Kidney capillary endothelial cell (primary cell): ENCODE measurements at places on chromosomes 7 and 10.

DNA sequence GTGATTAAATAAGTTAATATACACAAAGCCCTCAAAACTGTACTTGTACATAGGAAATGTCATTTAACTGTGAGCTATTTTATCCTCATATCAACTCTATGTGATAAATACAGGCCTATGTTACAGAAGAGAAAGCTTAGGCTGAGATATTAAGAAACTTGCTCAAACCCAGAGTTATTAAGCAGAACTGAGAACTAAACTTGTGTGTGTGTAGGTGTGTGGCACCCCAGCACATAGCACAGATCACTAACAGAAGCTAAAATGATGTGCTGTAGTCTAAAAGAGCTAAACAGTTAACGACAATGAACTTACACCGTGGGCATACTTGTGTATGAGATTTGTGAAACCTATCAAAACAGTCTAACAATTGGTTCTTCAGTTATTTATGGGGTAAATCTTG is 34.5 kb downstream of the MTPN start:
- DNase-seq: no peak

- DNase-seq: no peak
These were observed 2.6 kb upstream of the MBL2 start for GRCh38 chr10:52775132-52775647.

GRCh38 chr10:110305767-110306451 is 1.2 kb upstream of the SMNDC1 start:
- peak; percentile 95 for DNase-seq

- no peak for DNase-seq
These were observed 21.6 kb upstream of the ARHGAP22 start for GRCh38 chr10:48626447-48626846.

GRCh38 chr10:89916468-89917215 is 215.3 kb downstream of the KIF20B start:
- DNase-seq: no peak

GRCh38 chr7:12431886-12432556 is 28.4 kb upstream of the VWDE start:
- no peak for DNase-seq

GRCh38 chr10:2599571-2599970 is 467.8 kb upstream of the PFKP start:
- no peak for DNase-seq

DNA sequence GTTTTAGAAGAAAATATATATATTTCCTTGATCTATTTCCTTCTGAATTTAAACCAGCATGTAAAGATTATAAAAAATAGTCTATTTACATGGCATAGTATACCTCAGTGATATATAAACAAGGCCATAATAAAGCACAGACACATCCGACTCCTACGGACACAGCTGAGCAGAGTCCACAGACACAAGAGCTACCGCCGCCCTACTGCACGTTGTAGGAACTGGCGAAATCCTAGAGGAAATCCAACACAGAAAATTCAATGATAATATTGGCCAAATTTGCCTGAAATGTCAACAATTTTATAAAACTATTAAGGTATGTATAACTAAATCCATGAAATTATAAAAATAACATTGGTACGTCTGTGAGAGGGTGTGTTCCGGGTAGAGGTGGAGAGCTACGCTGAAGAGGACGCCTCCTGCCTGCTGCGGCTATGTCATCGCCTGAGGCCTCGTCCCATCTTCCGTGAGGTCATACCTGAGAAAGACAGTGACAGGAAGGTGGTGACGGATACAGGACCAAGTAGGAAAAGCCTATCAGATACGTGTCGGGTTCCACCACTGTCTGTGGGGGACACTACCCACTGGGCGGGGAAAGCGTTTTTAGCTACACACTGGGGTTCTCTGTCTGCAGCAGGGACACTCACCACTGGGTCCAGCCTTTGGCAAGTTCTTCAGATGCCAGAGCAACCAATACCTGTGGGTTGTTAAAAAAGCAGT is 29.3 kb upstream of the NCAPG2 start:
- no peak for DNase-seq

DNA sequence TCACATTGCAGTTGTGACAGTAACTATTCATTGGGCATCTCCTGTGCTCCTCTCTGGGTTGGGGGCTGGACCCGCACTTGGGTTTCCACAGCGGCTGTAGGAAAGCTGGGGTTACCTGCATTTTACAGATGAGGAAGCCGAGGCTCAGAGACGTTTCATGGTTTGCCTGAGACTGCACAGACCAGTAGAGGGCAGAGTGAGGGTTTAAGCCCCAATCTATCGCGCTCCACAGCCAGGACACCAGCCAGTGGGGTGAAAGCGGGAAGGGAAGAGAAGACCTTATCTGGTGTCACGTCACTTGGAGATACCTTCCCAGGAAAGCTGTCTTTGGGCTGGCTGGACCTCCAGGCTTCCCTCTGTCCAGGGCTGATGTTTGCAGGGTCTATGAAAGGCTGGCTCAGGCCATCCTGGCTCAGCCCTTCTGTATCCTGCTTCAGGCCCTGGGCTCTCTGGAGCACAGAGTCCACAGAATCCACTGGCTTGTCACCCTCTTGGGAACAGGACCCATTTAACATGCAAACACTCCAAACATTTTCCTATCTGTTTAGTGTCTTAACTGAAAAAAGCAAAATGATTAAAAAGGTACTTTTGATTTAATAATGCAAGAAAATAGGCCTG is 167.7 kb downstream of the EMX2 start:
- DNase-seq: no peak

DNA sequence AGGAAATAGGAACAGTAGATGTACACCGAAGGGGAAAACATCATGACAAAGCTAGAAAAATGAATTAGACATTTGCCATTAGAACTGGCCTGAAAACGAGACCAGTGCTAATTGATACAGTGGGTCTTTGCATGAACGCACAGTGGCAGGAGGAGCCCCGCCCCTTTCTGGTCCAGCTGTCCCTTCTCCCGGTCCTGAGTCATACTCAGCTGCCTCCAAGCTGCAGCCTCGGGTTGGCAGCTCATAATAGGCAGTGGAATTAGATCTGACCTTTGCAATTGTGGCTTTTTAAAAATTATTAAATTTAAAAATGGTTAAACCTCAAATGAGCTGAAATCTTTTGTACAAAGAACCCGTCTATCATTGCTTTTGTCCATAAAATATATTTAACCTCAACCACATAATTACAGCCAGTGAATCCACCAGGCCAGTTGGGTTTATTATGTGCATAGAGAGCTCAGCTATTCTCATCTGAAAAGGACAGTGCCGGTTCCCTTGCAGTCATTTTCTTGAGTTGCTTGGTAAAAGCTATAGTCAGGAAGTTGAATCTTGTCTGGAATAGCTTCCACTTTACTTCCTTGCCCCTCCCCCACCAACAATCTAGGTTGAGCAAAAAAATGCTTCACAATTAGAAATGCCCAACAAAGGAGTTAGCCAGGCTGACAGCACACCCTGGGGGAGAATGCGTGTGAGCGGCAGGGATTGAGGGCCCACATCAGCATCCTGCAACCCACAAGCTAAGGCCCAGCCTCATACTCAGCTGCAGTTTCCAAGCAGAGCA is 147.1 kb downstream of the BUB3 start:
- DNase-seq: peak; percentile 65

GRCh38 chr10:58746474-58747185 is 234.0 kb downstream of the BICC1 start:
- DNase-seq: no peak

GRCh38 chr7:91137153-91137787 is 127.0 kb upstream of the FZD1 start:
- no peak for DNase-seq

- DNase-seq: no peak
These were observed 140.7 kb downstream of the PFKFB3 start for GRCh38 chr10:6343305-6344010.

DNA sequence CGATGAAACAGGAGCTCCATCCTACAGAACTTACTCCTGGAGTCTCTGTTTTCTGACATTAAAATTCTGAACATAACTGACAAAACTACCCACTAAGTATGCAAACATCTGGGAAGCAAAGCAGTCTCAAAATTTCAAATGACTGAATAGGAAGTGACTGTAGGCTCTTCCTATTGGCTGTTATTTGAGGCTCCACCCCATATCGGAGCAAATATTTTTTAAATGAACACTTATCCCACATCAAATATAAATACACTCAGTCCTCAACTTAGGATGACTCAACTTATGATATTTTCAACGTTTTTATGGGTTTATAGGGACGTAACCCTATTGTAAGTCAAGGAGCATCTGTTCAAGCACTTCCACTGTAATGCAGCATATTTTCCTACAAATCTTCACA is 8.8 kb downstream of the HSPA12A start:
- no peak for DNase-seq

- no peak for DNase-seq
These were observed 640.8 kb downstream of the XPNPEP1 start for GRCh38 chr10:109282510-109282909.

DNA sequence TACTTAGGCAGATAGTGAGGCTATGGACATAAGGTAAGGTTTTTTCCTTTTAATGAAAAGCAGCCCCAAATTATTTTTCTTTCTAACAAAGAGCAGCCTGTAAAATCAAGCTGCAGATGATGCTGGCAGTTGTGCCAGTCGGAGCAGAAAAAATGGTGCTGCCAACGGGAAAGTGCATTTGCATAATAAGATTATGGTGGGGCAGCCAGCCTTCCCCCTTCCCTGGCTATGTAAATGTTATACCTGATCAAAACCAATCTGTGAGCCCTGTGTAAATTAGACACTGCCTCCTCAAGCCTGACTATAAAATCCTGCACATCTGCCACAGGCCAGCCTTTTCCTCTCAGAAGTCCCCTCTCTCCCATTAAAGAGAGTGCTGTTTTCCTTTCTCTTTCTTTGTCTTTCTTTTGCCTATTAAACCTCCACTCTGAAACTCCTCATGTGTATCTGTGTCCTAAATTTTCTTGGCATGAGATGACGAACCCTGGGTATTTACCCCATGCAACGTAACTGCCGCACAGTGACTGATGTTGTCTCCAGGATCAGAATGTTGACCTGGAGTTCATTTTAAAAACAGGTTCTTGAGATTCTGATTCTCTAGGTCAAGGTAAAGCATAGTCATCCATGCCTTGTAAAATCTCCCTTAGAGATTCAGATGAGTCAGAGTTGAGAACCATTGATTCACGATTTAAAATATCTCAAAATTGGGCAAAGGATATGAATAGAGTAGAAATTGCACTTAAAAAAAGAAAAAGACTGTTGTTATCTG is 167.3 kb upstream of the C1GALT1 start:
- no peak for DNase-seq

GRCh38 chr7:156752367-156753228 is 112.0 kb downstream of the RNF32 start:
- DNase-seq: no peak

DNA sequence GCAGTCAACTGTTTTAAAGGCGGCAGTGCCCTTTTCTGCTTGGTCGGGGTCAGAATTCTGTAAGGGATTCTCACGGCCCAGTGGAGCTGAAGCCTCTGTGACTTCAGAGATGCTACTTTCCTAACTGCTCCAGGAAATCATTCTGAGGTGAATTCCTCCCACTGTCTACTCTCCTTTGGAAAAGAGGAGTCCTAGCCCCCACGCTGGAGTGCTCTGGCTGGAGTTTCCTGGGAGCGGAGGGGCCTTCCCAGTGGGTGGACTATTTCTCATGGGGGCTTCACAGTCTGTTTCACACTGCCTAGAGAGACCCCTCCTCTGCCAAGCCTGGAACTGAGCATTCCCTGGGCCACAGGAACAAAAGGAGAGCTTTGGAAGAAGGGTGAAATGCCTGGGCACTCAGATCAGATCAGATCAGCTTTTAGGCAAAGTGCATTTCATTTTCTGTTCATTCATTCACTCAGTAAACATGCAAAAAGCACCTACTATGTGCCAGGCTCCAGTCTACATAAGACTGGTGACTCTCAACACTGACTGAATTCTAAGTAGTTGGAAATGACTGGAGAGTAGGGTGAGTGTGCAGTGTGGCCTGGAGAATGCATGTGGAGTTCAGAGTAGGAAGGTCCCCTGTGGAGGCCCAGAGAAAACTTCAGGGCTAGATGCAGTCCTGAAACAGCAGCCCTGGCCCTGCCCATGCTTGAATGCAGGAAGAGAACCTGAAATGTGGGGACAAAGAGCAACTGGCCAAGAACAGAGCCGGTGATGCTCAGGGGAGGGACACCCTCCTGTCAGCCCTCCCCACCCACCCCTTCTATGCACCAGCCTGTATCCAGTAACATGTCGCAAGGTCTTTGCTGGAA is 12.2 kb downstream of the ZNF488 start:
- no peak for DNase-seq

DNA sequence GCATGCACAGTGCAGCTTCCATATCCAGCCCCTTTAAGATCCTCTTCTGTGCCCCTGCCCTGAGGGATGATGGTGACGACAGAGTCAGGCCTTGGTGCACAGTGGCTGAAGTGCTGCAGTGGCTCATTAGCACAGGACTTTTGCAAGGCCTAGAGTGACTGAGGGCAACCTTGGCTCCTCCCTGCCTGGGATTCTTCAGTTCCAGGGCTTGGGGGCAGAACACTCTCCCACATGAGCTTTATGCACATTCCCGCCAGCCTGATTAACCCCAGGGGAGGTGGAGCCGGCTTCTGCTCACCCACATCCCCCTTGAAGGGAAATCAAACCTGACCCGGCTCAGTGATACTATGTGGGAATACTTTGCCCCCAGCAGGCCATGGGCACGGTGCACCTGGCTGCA is 253.4 kb downstream of the GALNT17 start:
- no peak for DNase-seq

GRCh38 chr10:133509700-133510099 is 17.5 kb upstream of the CYP2E1 start:
- DNase-seq: no peak

DNA sequence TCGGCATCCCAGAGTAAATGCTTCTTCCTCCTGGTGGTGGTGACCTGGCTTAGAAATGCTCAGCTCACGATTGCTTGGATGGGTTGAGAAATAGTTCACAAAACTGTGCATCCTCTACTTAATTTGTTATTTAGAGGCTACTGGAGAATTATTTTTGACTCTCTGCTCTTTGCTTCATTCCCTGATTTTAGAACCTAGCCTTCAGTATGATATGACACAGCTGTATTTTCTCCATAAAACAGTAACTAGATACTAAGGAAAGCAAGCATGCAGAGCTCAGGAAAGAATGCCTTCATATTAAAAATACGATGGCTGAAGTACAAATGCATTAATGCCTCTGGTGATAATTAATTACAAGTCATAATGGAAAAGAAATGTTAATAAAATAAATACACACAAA is 602.0 kb upstream of the COBL start:
- DNase-seq: no peak

- no peak for DNase-seq
These were observed 75.2 kb downstream of the PARD3 start for GRCh38 chr10:34739915-34740314.

- DNase-seq: no peak
These were observed 601 bp downstream of the EPHB4 start for GRCh38 chr7:100826514-100827329.

DNA sequence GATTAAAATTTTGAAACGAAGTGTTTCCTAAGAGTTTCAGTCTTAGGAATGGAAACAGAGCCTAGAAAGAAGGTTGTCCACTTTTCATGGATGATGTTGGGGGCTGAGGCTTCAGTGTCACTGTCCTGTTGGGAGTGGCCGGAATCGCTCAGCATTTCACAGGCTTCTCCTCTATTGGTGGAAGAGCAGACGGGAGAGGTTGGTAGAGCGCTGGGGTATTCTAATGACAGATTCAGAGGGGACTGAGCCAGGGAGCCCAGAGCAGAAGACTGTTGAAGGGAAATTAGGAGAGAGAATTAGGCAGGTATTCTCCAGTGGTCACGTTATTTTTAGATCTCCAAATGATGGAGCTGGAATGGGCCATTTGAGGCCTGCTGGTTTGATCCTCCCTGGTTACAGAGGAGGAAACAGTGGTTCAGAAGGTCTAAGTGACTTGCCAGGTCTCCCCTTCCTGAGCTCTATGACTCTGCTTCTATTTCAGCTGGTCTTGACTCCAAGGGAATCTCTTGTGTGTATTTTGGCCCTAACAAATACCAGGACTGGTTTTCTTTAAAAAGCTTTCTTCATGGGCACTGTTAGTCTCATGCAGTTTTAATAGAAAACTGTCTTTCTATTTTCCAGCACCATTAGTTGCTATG is 35.7 kb upstream of the EEPD1 start:
- no peak for DNase-seq
